Activated T-cell treated with anti-CD3 and anti-CD28 coated beads, Interleukin-2, amount 50 U/mL, for 24 hours (primary cell): ENCODE measurements at places on chromosomes 1 and 21.

GRCh38 chr1:10736634-10737586 lies 59.5 kb downstream of the CASZ1 start:
- DNase-seq, result no peak

- no peak for DNase-seq
Measured at GRCh38 chr1:42684139-42684538, 1.9 kb downstream of the YBX1 start.

GRCh38 chr1:10791105-10791951 lies 5.1 kb downstream of the CASZ1 start:
- no peak for DNase-seq

DNA sequence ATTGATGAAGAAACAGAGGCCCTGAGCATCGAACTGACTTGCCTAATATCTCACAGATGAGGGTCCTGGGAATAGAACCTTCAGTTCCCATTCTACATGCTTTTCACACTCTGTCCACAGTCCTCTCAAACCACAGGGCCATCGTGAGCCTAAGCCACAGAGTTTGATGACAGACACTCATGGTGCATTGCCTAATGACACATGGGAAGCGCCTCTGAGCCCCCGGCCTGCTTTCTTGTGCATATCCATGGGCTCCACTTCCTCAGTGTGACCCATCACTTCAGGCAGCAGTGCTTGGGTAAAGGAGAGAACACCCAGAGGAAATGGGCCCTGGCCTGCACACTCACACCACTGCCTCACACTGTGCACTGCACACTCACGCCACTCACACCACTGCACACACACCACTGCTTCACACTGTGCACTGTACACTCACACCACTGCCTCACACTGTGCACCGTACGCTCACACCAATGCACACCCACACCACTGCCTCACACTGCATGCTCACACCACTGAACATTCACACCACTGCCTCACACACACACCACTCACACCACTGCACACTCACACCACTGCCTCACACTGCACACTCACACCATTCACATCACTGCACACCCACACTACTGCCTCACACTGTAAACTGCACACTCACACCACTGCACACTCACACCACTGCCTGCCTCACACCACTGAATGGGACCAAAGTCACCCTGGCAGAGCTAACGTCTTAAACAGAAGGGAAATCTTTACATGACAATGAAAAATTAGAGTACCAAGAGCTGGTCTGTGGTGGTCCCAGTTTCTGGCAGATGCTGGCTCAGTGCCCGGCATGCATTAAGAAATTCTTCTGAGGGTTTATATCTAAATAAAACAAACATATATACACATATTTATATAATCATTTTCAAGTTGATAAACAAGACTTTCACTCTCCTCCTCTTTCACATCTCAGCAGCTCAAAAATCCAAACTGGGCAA lies 53.0 kb downstream of the KANK4 start:
- no peak for DNase-seq

DNA sequence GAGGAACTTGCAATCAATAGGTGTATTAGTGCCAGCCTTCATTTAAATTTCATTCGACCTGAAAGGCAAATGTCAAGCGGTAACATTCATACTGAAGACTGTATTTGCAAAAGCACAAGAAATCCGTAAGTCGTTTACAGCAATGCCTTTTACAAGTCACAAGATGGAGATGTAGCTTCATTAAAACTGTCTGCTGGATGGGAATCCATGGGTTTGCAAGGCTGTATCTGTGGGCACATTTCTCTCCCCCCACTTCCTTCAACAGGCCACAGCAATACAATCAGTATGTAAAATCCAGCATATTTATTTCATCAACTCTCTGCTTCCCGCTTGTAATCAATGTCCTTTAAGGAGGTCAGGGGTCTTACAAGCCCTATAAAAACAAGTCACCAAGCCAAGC lies 147.1 kb downstream of the SLC45A1 start:
- no peak for DNase-seq

DNA sequence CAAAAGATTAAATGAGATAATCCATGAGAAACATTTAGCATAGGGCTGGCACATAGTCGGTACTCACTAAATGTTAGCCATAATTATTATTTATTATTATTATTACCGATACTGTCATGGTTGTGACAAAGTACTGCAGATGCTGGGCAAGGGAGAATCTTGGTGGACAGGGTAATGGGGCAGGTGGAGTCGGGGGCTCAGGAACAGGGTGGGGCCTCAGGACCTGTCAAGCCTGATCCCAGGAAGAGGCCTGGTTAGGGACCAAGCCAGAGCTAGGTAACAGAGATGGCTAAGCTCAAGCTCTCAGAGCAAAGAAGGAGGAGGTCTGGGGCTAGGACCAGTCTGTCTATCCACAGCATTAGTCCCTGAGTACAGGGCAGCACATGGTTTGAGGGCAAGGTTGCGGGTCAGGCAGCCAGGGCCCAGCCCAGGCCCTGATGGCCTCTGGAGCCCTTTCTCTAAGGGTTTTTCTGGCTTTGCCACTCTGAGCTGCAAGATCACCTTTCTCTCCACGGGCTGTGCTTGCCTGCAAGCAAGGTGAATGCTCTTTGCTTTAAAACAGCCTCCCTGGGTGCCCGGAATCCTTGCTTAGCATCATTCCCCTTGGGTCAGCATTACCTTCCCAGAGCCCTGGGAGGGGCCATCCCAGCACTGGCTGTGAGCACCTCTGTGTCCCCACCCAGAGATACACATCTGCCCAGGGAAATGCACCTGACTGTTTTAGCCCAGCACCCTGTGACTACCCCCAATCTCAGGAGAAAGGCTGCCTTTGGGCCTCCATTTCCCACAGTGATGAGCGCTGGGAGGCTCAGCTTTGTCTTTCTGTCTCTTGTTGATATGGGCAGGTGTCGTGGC lies 572.0 kb downstream of the PTPRU start:
- DNase-seq, result peak; percentile 9

DNA sequence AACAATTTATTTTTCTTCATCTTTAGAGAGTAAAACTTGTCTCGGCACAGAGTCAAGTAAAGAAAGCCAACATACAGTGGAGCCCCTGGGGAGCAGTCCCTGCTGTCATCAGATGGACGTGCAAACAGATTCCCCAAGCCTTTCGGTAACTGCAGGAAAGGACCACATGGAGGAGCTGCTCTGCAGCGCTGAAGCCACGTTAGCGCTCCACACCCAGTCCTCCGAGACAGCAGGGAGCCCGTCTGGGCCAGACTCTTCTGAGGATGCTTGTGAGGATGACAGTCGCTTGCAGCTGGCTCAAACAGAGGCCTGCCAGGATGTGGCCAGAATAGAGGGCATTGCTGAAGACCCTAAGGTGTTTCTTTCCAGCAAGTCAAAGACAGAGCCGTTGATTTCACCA lies 77.1 kb upstream of the SCCPDH start:
- no peak for DNase-seq

DNA sequence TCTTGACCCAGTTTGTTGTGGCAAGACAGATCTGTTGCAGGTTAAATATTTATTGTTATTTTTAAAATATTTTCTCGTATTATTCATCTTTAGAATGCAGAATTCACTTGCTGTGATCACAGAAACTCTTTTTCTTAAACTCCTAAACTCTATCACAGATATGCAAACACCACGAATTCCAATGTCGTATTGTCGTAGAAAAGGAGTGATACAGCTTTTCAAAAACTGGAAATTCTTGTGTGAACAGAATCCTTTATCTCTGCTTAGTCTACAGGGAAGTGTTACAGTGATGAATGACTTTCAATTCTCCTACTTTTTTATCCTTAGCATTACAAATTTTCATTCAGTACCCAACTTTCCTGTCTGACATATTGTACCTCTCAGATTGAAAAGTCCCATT lies 1329.5 kb upstream of the B3GALT2 start:
- no peak for DNase-seq

DNA sequence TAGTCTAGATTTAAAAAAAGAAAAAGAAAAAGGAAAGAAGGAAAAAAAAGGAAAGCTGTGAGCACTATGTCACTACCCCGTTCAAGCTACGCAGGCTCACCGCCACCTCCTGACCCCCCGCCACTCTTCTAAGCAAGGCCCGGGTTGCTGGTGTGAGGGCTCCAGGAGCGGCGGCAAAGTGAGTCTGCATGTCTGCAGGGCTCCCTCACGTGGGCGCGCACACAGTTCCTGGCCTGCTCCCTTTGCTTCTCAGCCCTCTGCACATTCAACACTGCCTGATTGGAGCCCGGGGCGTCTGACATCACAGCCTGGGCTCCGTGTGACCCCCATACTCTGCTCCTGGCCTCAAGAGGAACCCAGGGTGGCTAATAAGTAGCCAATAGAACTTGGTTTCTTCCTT lies 81.4 kb upstream of the TLR5 start:
- DNase-seq, result no peak

DNA sequence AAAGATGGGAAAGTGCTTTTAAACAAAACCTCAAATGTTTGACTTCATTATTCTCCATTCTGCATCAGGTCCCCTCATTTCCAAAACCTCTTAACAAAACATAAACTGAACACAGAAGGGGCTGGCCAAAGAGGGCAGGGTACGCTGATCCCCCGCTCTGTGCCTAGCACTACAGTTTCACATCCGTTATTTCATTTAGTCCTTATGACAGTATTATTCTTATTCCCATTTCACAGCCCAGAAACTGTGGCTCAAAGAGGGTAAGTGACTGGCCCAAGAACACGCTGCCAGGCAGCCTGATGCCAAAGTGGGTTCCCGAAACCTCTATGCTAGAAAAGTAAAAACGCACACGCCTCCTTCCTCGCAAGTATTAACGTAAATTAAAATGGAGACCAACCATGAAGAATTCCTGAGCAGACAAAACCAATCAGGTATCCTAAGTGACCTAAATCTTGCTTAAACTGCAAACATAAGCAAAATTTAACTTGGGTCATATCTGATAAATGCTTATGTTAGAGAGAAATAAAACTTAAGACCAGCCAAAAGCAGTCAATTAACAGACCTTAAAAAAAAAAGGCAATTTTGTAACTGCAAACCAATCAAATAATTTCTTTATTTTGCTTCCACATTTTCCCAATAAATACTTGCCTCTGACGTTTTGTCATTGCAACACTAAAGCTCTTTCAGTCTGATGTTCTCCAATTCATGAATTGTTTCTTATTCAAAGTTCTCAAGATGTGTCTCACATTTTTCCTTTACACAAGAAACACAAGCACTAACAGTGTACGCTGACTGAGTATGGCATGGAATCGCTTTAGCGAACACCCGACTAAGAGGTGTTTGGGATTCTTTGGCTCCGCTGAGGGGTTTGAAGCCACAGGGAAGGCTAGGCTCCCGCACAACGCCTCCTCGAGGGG lies 653 bp downstream of the CASP9 start:
- DNase-seq, result no peak

DNA sequence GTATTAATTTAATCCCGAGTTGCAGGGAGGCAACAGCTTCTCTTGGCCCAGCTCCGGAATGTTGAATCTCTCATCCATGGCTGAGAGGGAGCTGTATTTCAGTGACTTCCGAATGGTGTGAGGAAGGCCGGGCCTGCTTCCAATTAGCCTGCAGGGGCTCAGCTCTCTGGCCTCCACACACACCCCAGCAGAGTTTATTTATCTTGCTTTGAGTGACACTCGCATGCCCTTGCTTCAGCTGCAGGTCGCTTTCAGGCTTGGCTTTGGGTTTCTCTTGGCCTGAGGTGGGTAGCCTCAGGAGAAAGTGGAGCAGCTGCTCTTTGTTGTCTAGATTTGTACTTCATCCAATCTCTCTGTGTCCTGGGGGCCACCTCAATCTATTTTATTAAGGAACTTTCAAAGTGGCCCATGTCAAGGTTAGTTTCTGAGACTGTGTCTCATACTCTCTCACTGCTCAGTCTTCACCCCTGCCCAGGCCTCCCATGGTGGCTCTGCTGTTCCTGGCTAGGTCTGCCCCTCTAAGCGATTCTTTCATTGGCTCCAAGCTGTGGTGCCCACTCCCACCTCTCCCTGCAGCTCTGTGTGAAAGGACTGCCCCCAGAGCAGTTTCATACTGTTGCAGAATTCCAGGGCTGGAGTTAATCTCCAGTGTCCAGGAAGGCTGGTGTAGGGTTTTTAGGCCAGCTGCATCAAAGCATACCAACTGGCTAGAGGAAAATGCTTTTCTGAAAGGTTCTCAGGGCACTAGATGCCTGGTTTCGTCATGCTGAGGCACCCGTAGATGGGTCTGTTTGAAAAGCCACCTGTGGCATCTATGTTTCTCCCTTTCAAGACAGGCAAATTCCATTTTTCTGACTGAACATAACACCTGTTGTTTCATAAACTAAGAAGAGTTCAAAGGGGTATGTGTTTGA lies 153.5 kb downstream of the PLXNA2 start:
- DNase-seq, result no peak

DNA sequence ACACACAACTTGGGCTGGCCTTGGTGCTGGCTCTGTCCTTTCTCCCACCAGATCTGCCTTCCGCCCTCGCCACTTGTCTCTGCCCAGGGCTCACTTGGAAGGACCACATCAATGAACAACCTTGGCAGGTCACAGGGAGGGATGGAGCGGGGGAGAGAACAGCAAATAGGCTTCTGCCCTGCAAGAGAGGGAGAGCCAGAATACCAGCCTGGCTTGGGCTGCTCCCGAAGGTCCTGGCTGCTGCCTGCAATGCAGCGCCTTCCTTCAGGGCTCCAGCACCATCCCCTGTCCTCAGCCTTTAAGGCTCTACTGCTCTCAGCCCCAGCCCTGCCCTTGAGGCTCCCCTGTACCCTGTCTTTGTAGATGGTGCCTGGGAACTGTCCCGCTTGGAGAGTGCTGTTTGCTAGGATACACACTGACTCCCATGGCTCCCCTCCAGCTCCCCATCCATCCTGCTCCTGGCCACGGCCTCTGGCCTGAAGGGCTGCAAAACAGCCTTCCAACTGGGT lies 43.8 kb downstream of the HIVEP3 start:
- no peak for DNase-seq

DNA sequence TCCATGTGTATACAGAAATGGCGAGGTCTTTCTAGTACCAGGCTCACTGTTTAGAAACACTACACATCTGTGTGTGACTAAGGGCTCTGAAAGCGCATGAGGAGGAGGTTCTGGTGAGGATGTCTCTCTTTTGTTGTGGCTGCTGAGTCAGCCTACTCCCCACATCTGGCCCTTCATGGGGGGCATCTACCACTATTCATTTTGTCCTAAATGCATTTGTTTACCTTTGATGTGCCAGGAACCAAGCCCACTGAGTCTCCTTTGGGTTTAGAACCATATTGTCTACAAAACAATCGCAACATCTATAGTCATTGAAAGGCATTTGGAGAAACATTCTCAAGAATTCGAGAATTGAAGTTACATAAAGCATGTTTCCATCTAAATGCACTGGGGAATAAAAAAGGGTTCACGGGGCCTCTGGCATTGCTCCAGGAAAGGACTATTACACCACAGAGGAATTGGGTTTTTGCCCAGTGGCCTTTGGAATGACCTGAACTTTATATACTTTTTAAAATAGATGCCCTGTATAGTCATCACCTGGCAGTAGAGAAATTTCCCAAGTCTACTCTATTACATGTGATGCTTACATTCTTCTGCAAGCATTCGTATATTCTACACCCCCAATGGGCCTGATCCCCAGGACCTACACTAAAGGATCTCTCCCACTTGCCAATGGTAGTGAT lies 35.1 kb upstream of the ADORA3 start:
- no peak for DNase-seq

DNA sequence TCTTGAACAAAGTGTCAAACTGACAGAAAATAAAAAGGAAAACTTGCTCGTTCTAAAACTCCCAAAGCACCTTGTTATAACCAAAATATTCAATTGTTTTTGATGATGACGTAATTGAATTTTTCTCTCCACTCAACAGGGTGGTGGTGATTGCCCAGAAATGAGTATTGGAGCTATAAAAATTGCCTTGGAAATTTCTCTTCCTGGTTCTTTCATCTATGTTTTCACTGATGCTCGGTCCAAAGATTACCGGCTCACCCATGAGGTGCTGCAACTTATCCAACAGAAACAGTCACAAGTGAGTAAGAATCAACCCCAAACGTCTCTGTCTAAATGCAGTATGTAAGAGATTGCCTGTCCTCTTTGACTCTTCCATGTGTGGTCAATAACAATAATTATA lies 130.1 kb downstream of the HMCN1 start:
- DNase-seq, result no peak
